ENCODE measurements at places on chromosomes 7 and 10.
A peak's percentile ranks its signal among the peaks of the same experiment; 100 is the strongest.

GRCh38 chr7:89064831-89065230, 269.3 kb upstream of the TEX47 start:
- no peak for DNase-seq

- DNase-seq, result no peak
Measured at GRCh38 chr7:16804674-16805439, at the start of gene AGR2. Gene AGR2 (minus strand): TSS chr7:16804999. CDS start chr7:16801796, 3,203 bp downstream.

DNA sequence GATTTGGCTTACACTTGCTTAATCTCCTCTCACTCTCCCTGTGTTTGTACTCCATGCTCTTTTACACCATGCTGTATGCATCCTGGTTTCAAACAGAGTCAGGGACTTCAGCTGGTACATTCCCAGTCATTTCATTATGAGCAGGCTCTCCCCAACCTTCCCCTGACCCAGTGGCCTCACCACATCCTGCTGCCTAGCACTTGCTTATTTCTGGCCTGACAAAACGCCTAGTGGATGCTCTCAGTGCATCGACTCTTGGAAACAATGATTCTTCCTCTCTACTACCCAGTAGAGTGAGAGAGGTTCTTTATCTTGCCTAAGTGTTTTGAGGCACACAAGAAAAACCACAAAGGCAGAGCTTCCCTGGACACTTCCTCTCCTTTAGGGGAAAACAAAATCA, 63.4 kb downstream of the CAV1 start:
- DNase-seq, result peak; percentile 42

- DNase-seq, result no peak
Measured at GRCh38 chr10:131738396-131738735, 162.4 kb upstream of the PPP2R2D start.

- DNase-seq, result no peak
Measured at GRCh38 chr10:105189463-105189800, 548.3 kb downstream of the SORCS3 start.

DNA sequence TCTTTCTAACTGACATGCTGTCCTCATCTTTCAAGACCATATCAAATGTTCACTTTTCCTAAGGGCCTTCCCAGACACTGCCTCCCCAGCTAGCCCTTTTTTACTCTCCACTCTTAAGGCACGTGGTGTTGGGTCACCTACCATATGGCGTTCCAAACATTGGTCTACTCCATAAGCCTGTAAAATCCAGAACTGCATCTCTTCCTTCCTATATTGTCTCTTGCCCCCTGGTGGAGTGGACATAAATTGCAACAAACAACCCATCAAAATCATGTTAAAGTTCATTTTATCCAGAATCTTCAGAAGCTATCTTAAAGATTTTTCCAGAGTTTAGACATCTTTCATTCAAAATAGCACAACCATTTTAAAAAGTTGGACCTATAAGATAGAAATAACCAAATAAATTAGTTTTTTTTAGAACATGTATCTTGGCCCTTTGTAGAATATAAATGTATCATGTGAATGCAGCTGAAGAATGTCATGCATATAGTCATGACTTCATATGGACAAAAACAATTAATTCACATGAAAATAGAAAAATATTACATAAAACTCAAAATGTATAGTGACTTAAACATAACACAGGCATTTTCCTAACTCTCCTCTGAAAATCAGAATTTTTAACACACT, 180.6 kb upstream of the CHRM2 start:
- DNase-seq, result no peak

DNA sequence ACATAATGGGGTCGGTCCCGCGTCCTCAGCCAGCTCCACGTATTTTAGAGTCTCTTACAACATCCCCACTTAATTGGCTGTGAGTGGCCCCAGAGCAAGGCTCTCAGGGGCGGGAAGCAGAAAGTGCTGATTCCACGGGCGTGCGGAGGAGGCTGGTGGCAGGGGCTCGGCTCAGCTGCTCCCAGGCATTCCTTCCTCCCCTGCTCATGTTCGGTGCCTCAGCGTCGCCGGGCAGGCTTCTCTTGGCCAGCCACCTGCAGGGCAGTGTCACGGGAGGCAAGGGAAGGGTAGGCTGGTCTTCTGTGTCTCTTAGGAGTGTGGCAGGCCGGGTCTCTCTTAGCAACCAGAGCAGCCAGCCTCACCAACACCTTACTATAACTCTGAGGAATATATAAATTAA, 33.8 kb downstream of the IL15RA start:
- DNase-seq, result no peak

- no peak for DNase-seq
Measured at GRCh38 chr10:65798133-65798532, 1127.7 kb upstream of the LRRTM3 start.

GRCh38 chr7:5767066-5767465, 14.4 kb downstream of the RNF216 start:
- no peak for DNase-seq

DNA sequence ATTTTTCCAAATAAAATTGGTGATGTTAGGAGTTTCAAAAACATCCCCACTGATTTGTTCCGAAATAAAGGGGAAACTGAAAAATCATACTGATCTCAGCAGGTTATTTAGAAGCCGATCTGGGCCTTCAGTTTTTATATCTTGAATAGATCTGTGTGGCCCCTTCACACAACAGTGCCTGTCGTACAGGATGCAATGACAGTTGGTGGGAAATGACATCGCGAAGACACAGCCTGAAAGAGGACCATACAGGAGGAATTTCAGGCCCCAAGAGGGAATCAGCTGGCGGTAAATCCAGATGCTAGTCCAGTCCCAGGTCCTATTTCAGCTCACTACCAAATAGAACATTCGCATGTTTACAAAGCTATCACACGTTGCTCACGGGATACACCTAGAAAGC, 3.0 kb downstream of the H2BK1 start:
- no peak for DNase-seq

- no peak for DNase-seq
Measured at GRCh38 chr10:104307576-104308438, 30.5 kb downstream of the ITPRIP start.

DNA sequence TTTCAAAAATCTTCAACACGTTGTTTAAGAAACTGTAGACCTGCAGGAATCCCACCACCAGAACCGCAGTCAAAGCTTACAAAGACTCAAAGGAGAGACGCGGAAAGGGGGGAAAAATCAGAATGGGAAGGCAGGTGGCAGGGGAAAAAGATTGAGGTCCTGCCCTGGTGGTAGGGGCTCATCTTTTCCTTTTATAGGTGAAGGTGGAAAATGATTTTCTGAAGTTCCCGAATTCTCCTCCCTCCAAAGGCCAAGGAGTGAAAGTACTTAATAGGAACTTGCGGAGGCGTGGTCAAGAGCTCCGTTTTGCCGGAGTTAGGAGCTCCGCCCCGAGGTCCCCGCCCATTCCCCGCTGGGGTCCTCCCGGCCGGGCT, 724 bp downstream of the BBIP1 start:
- peak; percentile 89 for DNase-seq

DNA sequence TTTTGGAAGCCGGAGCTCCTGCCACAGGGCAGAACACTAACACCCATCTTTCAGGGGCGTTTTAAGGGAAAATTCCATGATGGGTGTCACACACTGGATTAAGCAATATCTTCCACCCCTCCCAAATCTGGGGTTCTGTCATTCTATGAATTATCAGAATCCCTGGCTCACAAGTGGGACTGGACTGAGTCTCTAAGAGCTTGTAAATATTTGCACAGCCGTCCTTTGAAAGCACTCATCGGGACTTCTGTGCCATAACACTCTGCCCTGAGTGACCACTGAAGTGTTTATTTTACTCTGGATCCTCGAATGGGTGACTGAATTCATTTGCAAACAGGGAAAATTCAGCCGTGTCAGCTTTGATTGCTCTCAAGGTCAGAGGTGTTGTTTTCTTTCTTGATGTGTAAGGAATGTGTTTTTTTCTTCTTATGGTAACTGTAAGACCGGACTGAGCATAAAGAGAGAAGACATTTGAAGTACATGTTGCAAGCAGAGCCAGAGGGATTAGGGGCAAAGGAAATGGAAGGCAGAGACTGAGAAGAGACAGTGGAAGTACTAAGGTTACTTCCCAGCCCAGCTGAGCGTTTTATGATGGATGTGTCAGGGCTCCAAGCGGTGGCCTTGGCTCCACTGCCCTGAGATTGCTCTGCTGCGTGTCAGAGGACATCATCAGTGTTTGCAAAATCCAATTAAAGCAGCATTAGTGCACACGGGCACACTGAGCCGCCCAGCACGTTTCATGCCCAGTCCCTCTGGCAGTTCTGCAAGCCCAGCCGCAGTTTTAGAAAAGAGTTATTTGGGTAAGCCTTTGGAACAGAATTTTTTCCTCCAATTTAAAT, 17.7 kb upstream of the GTPBP4 start:
- DNase-seq, result no peak

- DNase-seq, result no peak
Measured at GRCh38 chr7:805261-805660, 27.0 kb upstream of the SUN1 start.

DNA sequence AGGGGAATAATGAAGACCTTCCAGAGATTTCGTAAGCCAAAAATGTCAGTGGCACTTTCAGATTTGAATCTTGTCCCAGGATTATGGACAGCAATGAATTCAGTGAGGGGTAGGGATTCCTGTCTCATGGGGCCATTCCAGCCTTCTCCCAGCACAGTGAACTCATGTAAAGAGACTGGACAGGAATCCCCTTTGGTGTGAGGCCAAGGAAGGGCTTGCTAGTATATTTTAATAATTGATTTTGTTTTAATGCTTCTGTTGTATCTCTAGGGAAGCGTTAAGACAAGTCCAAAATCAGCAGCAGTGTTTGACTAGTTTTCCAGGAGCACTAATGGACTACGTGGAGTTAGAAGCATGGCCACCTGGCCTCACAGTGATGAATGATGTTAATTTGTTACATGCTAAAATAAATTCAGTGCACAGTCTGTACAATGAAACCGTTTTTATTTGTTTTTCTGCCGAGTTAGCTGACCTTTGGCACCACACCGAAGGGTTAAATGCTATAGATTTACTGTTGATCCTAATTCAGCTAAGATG, 214.0 kb upstream of the DKK1 start:
- DNase-seq, result no peak

- no peak for DNase-seq
Measured at GRCh38 chr7:66348959-66349358, 143.8 kb downstream of the TPST1 start.

All from stimulated activated CD8-positive, alpha-beta memory T cell treated with anti-CD3 and anti-CD28 coated beads, Interleukin-15, amount 100 ng/mL, for 48 hours (primary cell).